ENCODE measurements at places on chromosomes 3 and 15. TPM values are rescaled to one million over a fixed set of nuclear protein-coding genes. Genes with fewer than 3 reads are reported as not detected.

DNA sequence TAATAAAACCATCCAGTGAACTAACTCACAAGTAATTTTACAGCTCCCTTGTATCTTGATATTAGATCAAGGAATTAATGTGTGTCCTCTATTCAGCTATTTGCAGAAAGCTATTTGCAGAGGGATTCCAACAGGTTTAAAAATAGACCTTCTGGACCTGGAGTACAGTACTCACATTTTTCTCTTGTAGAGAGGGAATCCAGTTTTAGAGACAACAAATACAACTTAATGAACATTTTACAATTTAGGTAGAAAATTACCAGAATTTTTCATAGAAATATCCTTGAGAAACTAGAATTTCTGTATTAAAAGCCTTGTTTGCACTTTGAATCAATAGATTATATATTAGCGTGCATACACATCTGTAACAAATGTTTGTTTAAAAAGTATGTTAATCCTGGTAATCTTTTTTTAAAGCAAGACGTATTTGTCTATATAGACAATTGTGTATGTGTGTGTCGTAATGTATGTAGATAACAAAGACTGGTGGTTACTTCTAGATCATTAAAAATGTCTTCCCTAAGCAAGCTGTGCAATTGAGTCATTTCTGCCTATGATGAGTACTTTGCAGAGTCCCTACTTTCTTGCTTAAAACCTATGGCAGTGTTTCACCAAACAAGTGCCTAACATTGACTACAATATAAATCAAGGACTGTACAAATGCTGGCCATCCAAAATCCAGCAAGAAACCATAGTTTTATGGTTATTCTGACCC lies 57.9 kb downstream of the PPP2R3A start:
- no peak overlapping the region for H3K27ac ChIP-seq
- no peak for DNase-seq
- no peak overlapping the region for H3K4me3 ChIP-seq
- no peaks in the 10 kb centered on the region for H3K36me3 ChIP-seq
- peaks cover 2% of the 10 kb centered on the region for H3K27me3 ChIP-seq
- no peaks in the 10 kb centered on the region for H3K4me1 ChIP-seq

DNA sequence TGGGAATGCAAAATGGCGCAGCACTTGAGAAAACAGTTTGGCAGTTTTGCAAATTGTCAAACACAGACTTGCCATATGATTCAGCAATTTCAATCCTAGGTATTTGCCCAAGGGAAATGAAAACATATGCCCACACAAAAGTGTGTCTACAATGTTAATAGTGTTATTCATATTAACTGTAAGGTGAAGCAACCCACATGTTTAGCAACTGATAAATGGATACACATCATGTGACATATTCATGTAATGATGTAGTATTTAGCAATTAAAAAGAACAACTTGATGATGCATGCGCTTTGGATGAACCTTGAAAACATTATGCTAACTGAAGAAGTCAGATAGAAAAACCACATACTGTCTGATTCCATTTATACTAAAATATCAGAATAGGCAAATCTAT lies 539.0 kb upstream of the PPP2R3A start:
- no peaks in the 10 kb centered on the region for H3K27me3 ChIP-seq
- DNase-seq = no peak
- no peaks in the 10 kb centered on the region for H3K36me3 ChIP-seq
- no peaks in the 10 kb centered on the region for H3K4me1 ChIP-seq

DNA sequence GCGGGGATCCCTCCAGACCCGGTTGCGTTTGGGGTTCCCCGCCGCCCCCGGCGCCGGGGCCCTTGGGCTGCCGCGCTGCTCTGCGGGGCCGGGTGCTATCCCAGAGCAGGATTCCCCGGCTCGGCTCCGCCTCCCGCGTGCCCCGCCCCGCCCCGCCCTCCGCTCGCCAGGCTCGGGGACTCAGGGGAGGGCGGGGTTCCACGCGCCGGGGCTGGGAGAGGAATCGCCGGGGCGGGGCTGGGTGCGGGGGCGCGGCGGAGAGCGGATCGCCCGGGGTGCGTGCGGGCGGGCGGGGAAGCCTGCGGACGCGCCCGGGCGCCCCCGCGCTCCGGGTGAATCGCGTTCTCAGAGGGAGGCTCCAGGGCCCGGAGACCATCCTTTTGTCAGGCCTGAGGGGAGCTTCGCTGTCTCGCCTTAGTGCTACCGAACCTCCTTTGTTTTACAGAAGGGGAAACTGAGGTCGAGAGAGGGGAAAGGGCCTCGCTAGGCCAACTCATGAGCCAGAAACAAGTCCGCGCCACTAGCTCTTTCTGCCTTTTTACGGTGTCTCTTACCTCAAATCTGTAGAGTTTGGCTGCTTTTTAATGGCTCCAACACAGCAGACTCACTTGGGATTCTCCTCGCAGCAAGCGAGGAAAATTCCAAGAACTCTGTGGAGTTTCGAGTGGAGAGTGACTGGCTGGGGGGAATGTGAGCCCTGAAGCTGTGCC lies at the start of gene TMEM158:
TSS of gene TMEM158 (minus strand) at position 82 of the 710 bp plus-strand sequence. CDS start 260 bp downstream, outside the sequence.
- H3K4me3 ChIP-seq = peak within 1 kb of the TSS; percentile 32
- H3K27me3 ChIP-seq = peaks cover 15% of the 10 kb centered on the region
- no peaks in the 10 kb centered on the region for H3K36me3 ChIP-seq

DNA sequence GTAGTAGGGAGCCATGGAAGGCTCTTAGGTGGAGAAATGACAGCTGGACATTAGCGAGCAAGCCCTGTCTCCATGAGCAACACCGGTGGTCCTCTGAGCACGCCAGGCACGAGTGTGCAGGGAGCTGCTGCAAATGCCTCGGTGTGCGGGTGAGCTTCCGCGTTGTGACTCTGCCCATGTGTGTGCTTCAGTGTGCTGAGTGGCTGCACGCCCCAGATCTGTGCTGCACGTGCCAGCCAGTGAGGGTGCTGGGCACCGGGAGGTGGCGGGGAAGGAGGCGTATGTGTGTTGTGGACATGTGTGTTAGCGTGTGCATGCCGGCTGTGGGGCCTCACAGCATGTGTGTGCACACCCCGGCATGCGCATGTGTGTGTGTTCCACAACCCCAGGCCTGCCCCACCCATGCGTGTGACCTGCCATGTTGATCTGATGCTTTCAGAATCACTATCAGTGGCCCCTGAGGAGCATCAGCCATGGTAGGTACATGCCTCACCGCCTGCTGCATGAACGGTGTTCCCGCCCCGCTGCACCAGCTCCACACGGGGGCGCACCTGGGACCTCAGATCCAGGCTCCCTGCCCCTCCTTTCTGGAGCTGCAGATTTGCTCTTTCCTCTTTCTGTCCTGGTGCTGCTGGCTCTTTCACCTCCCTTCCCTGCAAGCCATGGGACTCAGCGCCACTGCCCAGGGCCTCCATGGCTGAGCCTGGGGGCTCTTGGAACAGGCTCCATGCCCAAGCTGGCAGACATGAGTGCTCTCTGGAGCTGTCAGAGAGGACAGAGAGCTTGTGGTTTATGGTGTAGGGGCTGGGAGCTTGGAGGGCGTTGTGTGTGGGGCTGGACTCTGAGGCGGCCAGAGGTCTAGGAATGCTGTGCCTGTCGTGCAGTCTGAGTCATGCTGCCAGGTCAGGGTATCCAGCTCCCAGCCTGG lies 169.4 kb downstream of the TBC1D2B start:
- no peaks in the 10 kb centered on the region for H3K27me3 ChIP-seq
- H3K4me3 ChIP-seq = no peak overlapping the region
- no peaks in the 10 kb centered on the region for H3K36me3 ChIP-seq
- no peak for DNase-seq
- H3K27ac ChIP-seq = no peak overlapping the region
- H3K4me1 ChIP-seq = no peaks in the 10 kb centered on the region

GRCh38 chr3:15926871-15927270 lies 129.1 kb upstream of the ANKRD28 start:
- no peak for DNase-seq
- H3K4me3 ChIP-seq = no peak overlapping the region
- H3K4me1 ChIP-seq = no peaks in the 10 kb centered on the region
- H3K36me3 ChIP-seq = no peaks in the 10 kb centered on the region

DNA sequence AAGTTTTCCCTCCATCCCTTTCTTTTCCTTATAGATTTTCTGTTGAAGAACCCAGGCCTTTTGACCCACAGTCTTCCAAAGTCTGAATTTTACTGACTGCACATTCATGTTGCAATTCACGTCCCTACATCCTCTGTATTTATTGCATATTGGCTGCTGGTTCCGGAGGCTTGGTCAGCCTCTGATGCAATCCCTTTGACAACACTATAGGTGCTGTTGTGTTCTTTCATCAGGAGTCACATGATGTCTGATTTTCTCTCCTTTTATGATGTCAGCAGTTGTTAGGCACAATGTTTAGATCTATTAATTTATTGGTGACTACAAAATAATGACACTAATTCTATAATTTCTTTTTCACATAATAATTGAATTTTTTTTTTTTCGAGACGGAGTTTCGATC lies 8.7 kb downstream of the CYP1A1 start:
- no peaks in the 10 kb centered on the region for H3K27me3 ChIP-seq
- DNase-seq = no peak
- H3K4me1 ChIP-seq = no peaks in the 10 kb centered on the region
- no peak overlapping the region for H3K27ac ChIP-seq
- H3K4me3 ChIP-seq = no peak overlapping the region

- no peaks in the 10 kb centered on the region for H3K36me3 ChIP-seq
- no peaks in the 10 kb centered on the region for H3K4me1 ChIP-seq
- H3K27ac ChIP-seq = no peak overlapping the region
- H3K27me3 ChIP-seq = peaks cover 3% of the 10 kb centered on the region
- H3K4me3 ChIP-seq = no peak overlapping the region
- no peak for DNase-seq
These were observed 326.2 kb downstream of the RYR3 start for GRCh38 chr15:33636958-33637357.

GASK1A gene
- total RNA-seq = 0.18 TPM

TGFBR2 gene
- total RNA-seq = 0.62 TPM

UROC1 gene
- total RNA-seq = not detected
